ENCODE measurements at places on chromosomes 13 and 19.

DNA sequence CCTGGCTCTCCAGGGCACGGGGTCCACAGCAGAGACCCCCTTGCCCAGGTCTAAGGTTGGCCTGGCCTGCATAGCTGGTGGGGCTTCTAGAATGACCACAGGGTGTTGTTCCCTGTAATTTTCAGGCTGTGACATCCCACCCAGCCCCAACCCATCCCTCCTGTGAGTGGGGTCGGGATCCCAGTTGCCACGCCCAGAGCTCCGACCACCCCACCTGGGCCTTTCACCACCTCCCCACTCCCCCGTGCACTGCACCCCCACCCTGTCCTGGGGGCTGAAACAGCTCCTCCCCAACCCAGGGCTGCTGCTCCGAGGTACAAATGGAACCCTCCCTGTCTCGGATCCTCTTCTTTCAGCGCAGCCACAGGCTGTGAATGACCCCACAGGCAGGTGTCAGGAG is 8.4 kb upstream of the SLC7A10 start:
- DNase-seq = no peak

- no peak for DNase-seq
Observed at GRCh38 chr13:93861818-93862217, 617.7 kb downstream of the DCT start.

GRCh38 chr13:112154301-112155060 is 87.5 kb downstream of the SOX1 start:
- DNase-seq = no peak

DNA sequence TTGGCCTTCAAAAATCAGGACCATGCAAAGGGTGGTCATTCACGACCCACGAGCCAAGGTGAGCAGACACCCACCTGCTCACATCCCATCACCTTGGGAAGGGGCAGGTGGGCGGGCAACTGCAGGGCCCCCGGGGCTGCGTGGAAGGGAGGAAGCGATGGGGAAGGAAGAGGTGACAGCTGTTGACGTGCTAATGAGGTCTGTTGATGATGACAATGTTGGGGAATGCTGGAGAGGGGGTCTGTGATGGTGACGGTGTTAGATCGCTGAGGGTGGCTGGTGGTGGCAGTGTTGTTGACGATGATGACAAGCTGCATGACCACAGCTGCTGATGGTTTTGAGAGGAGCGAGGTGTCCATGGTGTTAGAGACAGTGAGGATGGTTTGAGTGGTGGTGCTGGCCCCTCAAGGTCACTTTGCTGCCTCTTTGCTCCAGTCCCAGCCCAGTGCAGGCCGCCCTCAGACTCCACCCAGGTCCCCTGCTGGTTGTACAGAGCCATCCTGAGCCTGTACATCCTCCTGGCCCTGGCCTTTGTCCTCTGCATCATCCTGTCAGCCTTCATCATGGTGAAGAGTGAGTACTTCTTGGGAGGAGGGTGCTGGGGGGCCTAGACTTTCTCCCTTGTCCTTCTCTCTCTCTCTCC is 900 bp downstream of the MCEMP1 start:
- DNase-seq = peak; percentile 34

DNA sequence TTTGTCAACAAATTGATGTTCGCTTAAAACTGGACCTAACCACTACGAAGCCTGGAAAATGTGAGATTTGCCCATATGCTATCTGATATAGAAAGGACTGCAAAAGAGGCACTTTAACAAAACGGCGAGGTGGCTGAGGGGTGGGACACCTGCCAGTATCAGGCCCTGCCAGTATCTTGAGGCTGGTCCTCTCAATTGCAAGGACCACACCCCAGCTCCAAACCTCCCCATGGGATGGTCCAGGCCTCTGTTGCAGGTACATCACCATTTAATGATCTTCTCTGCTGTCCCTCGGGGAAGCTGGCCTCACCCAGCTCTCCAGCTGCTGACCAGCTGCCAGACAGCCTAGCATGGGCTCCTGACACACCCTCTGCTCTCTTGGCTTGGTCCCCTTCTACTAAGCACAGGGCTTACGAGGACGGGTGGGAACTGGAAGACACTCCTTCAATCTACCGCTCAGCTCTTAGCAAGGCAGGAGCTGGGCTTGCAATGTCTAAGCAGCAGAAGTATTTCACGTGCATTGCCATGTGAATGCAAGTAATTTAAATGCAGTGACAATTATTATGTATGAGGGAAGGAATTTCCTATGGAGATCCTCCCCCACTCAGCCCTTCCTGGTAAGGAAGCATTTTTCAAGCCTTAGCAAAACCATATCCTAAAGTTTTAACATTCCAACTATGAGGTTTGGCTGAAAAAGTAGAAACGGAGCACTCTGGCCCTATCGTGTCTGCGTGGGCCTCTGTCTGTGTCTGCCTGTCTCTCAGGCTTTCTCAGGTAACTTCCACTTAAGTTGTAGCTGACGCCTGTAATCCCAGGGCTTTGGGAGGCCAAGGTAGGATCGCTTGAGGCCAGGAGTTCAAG is 63.9 kb downstream of the LATS2 start:
- no peak for DNase-seq

GRCh38 chr19:7932276-7932929 is 6.5 kb upstream of the CTXN1 start:
- DNase-seq = no peak

DNA sequence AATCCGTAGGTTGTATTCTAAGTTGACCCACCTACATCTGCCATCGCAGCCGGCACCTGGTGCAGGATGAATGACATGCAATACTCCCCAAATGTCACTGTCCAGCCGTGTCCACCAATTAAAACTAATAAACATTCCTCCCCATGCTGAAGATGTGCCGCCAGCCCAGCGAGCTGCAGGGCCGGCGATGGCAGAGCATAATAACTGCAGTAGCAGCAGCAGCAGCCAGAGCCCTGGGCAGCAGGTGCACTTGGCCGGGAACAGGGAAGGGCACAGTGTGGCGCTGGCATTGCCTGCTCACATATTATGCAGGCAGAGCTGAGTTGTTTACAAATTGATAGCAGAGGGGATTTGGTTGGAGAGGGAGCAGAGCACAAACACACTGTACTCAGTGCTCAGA is 754.9 kb downstream of the OLFM4 start:
- DNase-seq = no peak

- DNase-seq = peak; percentile 56
Observed at GRCh38 chr13:78096221-78096620, 177.6 kb upstream of the EDNRB start.

GRCh38 chr13:66657165-66657881 is 572.8 kb downstream of the PCDH9 start:
- peak; percentile 1 for DNase-seq

- peak; percentile 40 for DNase-seq
Observed at GRCh38 chr13:47594833-47595232, 406.2 kb downstream of the SUCLA2 start.

GRCh38 chr13:106318941-106319411 is 216.5 kb downstream of the EFNB2 start:
- DNase-seq = no peak

- DNase-seq = no peak
Observed at GRCh38 chr13:105527127-105527526, 1008.3 kb downstream of the EFNB2 start.

- DNase-seq = no peak
Observed at GRCh38 chr13:26680572-26680971, 80.0 kb downstream of the GPR12 start.

- no peak for DNase-seq
Observed at GRCh38 chr19:34487651-34488051, 6.1 kb downstream of the WTIP start.

DNA sequence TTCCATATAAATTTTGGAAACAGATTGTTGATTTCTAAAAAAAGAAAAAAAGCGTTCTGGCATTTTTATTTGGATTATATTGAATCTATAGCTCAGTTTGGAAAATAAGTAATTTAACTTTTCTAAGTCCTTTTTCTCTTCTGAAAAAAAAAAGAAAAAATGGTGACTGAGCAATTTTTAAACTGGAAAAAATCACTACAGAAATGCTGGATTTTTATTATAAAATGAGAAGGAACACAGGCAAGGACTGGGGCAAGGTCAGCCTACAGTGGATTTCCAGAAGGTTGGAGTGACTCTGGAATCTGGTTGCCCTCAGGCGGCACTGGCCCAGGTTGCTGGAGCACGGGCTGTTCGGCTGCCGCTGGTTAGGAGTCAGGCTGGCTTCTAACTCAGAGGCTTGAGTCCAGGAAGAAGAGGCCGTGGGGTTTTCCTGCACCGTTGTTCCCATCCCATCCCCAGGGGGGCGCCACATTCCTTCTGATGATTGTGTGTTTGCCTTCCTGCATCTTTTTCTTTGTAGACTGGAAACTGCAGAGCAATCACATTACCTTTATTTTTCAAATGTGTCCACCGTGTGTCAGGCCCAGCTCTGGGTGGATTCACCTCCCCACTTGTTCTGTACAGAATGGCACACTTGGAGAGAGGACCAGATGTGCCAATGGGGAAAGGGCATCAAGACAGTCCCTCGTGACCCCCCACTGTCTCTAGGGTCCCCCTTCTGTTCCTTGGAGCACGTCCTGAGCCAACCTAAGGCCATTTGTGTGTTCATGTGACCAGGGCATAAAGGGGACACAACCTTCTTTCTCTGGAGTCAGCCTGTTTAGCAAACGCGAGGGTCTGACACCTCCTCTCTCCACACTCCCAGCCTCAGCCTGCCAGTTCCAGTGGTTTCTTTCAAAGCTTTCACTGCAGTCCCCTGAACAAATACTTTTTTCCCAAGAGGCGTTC is 44.5 kb upstream of the GTF3A start:
- DNase-seq = peak; percentile 70

DNA sequence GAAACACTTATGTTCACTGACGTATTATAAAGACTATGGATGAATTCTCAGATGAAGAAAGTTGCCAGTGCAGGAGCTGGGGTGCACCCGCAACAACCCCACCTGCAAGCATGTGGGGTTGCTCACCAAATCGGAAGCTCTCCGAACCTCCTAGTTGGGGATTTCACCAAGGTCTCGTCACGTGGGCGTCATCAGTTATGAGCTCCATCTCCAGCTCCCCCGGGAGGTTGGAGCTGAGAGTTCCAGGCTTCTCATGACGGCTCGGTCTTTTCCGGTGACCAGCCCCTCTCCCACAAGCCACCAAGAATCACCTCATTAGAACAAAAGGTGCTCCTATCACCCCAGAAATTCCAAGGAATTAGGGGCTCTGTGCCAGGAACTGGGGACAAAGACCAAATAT is 46.1 kb upstream of the TUBGCP3 start:
- DNase-seq = no peak

- no peak for DNase-seq
Observed at GRCh38 chr19:30077851-30078355, 135.9 kb downstream of the URI1 start.

DNA sequence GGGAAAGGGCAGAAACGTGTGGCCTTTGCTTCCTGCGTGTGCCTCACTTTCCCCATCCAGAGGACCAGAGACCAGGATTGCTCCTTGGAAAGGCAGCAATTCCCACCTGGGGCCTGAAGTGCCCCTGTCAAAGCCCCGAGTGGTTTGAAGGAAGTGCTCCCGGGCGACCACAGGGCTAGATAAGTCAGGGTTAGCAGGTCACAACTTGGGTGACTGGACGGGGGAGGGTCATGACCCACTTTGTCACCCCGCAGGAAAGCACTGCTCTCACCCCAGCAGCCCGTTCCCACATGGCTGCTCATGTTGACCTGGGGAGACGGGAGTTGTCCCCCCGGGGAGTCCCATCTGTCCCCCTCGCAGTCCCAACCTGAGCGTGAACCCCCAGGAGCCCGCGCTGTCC is 459 bp downstream of the PRAM1 start:
- DNase-seq = peak; percentile 61

- DNase-seq = no peak
Observed at GRCh38 chr13:61045251-61045650, 370.4 kb downstream of the PCDH20 start.

GRCh38 chr13:39347926-39348901 is 254.8 kb downstream of the LHFPL6 start:
- DNase-seq = no peak

DNA sequence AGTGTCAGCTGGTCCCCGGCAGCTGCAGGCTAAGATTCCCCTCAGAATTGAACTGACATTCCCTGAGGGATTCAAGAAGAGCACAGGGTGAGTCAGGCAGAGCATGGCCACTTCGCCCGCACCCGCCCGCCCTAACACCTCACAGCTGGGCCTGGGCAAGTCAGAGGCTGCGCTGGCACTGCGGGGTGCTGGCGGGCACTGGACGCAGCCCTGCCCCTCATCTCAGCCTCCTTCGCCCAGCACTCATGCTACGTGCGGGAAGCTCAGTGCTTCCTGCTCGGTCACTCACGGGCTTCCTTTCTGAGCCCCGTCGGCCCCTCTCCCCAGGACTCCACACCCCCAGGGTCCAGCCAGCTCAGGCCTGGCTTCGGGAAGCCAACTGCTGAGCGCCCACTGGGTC is 56.9 kb downstream of the MLLT1 start:
- no peak for DNase-seq

DNA sequence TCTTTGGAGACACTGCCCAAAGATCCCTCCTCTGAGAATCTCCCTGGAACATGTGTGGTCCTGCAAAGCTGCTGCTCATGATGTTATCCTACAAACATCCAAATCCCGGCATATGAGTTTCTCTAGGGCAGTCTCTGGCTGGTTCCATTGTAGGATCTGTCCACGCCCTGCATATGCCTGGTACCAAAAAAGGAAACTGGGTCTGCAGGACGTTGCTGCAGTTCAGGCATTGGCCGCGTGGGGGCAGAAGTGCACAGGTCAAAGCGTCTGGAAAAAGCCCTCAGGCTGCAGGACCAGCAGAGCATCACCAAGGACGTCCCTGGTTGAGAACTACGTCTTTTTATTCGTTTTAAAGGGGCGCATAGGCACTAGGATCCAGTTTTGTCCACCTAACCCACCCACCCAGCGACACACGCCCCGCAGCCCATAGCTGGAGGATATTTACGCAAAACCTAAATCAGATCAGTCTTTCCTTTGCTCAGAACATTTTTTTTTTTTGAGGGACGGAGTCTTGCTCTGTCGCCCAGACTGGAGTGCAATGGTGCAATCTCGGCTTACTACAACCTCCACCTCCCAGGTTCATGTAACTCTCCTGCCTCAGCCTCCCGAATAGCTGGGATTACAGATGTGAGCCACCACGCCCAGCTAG is 12.9 kb upstream of the ZNF564 start:
- peak; percentile 90 for DNase-seq

- DNase-seq = no peak
Observed at GRCh38 chr13:110354715-110355473, 47.8 kb downstream of the COL4A2 start.

- no peak for DNase-seq
Observed at GRCh38 chr13:32657309-32657708, 71.1 kb downstream of the PDS5B start.

All from suppressor macrophage (primary cell).